Activated CD4-positive, alpha-beta memory T cell treated with anti-CD3 and anti-CD28 coated beads for 36 hours (primary cell): ENCODE measurements at places on chromosomes 2 and 18. TPM values are rescaled to one million over a fixed set of nuclear protein-coding genes. Genes with fewer than 3 reads are reported as not detected.

TGFA gene
- 0.58 TPM for total RNA-seq

SP110 gene
- 94.1 TPM for total RNA-seq

NAT8 gene
- not detected for total RNA-seq

EMILIN2 gene
- total RNA-seq: 20.1 TPM

SKOR2 gene
- total RNA-seq: not detected

ERBB4 gene
- not detected for total RNA-seq

STAT4 gene
- 52.4 TPM for total RNA-seq

CCL20 gene
- total RNA-seq: 72.0 TPM

FIGN gene
- not detected for total RNA-seq

DNA sequence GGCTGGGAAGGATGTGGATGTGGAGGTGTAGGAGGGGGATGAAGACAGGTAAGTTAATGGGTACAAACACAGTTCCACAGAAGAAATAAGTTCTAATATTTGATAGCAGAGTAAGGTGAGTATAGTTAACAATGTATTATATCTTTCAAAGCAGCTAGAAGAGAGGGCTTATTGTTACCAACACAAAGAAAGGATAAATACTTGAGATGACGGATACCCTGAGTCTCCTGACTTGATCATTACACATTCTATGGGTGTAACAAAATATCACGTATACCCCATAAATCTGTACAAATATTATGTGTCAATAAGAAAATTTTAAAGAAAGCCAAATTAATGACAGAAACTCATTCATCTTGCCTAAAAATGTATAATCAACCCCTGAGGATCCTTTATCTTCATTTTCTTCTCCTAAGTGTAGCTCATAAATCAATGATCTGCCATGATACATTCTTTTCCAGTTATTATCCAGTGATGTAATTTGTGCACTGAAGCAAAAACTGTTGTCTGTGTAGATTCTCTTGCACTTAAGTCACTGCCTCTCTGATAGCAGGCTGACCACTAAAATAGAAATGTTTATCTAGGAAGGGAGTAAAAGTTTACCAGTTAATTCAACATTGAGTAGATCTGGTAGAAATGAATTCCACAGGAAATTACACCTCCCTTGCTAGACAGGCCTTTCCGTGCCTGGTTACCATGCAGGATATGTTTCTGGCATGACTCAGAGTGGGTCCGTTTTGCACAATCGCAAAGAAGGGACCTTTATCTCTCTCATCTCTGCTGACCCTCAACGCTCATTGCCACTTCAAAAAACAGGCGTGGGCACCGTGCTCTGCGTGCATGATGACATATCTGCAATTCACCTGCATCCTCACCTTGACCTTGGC lies 249.7 kb upstream of the NCKAP5 start:
- H3K27ac ChIP-seq: no peak overlapping the region
- no peaks in the 10 kb centered on the region for H3K36me3 ChIP-seq
- no peak for DNase-seq
- no peak overlapping the region for H3K4me3 ChIP-seq
- no peaks in the 10 kb centered on the region for H3K4me1 ChIP-seq

DNA sequence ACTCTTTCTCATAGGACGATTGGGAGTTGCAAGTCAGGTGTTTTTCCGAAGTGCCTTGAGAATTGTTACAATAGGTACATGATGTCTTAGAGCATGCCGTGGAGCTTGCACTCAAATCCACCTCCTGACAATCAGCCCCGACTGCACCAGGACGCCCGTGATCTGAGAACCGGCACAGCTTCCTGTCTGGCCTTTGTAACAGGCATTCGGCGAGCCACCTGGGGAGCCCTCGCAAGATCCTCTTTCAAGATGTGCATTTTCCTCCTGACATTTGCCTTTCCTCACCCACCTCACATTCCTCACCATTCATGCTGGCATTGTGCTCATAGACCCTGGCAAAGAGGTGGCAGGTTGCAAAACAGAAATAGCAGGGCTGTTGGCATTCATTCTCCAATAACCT lies 427.3 kb downstream of the GALR1 start:
- no peaks in the 10 kb centered on the region for H3K4me1 ChIP-seq
- no peak overlapping the region for H3K27ac ChIP-seq
- H3K27me3 ChIP-seq: peaks cover 5% of the 10 kb centered on the region

- H3K27ac ChIP-seq: no peak overlapping the region
- no peaks in the 10 kb centered on the region for H3K4me1 ChIP-seq
- H3K27me3 ChIP-seq: no peaks in the 10 kb centered on the region
- no peak overlapping the region for H3K4me3 ChIP-seq
- DNase-seq: no peak
These were observed 83.0 kb upstream of the MBOAT2 start for GRCh38 chr2:9086465-9086864.

- no peak overlapping the region for H3K4me3 ChIP-seq
- peaks cover 38% of the 10 kb centered on the region for H3K36me3 ChIP-seq
- H3K4me1 ChIP-seq: no peaks in the 10 kb centered on the region
These were observed 27.9 kb downstream of the RIF1 start for GRCh38 chr2:151437630-151438029.

DNA sequence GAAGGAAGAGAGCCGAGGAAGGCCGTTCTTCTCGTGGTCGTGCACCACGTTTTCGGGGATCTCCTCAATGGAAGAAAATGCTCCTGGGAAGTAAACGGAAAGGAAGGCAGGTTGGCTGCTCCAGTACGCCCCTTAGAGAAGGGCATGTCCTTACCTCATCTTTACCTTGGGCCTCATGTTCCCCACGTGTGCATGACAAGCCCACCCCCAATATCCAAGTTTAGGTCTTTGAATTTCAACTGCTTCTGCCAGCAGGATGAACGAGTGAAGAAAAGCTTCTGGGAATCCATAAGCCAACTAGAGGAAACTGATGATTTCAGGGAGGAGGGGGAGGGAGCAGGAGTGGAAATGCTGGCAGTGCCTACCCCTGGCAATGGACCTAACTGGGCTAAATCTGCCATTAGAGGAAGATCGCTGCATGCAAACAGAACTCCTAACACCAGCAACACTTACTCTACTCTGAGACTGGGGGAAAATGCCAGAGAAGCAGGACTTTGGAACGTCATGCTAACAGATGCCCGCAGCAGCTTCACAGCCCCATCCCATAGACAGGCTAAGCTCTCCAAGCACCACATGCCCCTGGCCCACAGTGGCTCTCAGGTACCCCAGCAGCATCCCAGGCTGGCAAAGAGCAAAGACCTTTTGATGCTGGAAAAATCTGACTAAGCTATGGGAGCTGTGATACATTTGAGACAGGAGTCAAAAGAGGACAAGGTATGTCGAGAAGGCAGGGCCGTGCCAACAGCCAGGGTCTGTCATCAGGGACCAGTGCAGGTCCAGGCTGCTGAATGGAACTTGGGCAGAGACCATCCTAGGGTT lies 21.7 kb downstream of the CHST10 start:
- no peaks in the 10 kb centered on the region for H3K4me1 ChIP-seq
- no peaks in the 10 kb centered on the region for H3K27me3 ChIP-seq
- H3K4me3 ChIP-seq: no peak overlapping the region
- H3K27ac ChIP-seq: no peak overlapping the region
- H3K36me3 ChIP-seq: no peaks in the 10 kb centered on the region

DNA sequence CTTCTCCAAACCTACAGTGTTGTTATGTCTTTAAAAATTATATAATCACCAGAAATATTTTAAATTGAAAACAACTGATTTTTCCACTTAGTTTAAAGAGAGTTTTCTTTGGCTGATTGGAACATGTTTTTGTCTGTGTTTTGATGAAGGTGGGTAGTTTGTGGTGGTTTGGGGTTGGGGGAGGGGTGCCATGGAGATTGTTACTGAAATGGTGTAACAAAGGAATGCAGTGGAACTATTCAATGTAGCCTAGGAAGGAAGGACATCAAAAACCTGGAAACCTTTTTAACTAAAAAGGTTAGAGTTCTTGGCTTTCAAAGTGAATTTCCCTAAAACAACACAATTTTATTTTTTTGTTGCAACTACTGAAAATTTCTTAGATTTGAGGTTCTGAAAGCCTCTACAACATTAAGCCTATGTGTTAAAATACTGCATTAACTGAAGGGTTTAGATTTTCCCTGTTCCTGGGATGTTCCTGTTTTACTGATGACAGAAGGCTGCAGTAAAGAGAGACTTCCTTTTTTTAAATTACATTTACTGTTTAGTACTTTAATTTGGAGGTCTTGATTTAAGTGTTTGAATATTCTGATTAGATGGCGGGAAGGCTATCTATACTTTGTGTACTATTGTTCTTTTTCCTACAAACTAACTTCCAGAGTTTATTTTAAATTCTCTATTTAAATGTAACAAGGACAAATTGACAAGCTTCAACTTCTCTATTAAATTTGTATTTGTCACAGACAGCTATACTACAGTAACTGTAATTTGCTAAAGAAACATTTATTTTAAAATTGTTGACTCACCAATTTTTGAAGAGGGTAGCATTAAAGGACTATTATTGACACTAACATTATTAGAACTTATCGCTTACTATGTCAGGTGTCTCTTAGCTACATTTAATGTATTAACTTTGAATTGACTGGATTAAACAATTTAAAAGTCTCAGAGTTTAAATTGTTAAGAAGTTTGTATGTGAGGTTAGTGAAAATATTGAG lies 87.7 kb downstream of the LIMS1 start:
- peaks cover 14% of the 10 kb centered on the region for H3K36me3 ChIP-seq
- H3K27ac ChIP-seq: peak overlapping the region; percentile 97
- H3K4me3 ChIP-seq: peak overlapping the region; percentile 85
- peak; percentile 52 for DNase-seq
- H3K4me1 ChIP-seq: peaks cover 76% of the 10 kb centered on the region

- peaks cover 52% of the 10 kb centered on the region for H3K4me1 ChIP-seq
- H3K27ac ChIP-seq: peak overlapping the region; percentile 72
- no peaks in the 10 kb centered on the region for H3K27me3 ChIP-seq
- H3K4me3 ChIP-seq: peak overlapping the region; percentile 62
- peak; percentile 70 for DNase-seq
These were observed 53.6 kb upstream of the SLC14A1 start for GRCh38 chr18:45670281-45670962.

DNA sequence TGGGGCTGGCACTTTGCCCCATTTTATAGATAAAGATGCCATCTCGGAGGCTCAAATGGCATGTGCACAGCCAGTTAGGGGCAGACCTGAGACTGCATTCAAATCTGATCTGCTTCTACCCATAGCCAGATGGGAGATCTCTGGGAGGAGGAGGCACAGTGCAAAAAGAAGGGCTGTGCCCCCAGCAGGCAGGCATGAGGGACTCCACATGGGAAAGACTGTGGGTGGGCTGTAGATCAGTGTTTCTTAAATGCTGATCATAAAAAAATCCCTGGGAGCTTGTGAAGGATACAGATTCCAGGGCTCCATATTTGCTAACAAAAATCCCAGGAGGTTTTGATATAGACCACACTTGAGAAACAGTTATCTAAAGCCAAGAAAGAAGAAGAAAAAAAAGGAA lies 15.2 kb downstream of the PAX8 start:
- H3K4me3 ChIP-seq: no peak overlapping the region
- H3K27ac ChIP-seq: no peak overlapping the region
- peaks cover 1% of the 10 kb centered on the region for H3K4me1 ChIP-seq

- DNase-seq: no peak
- H3K27me3 ChIP-seq: no peaks in the 10 kb centered on the region
- no peaks in the 10 kb centered on the region for H3K36me3 ChIP-seq
These were observed 30.0 kb upstream of the RAPH1 start for GRCh38 chr2:203565076-203565475.

- H3K36me3 ChIP-seq: no peaks in the 10 kb centered on the region
- no peaks in the 10 kb centered on the region for H3K4me1 ChIP-seq
- DNase-seq: no peak
- H3K27me3 ChIP-seq: no peaks in the 10 kb centered on the region
These were observed 222.2 kb downstream of the BCL11A start for GRCh38 chr2:60331115-60331809.

DNA sequence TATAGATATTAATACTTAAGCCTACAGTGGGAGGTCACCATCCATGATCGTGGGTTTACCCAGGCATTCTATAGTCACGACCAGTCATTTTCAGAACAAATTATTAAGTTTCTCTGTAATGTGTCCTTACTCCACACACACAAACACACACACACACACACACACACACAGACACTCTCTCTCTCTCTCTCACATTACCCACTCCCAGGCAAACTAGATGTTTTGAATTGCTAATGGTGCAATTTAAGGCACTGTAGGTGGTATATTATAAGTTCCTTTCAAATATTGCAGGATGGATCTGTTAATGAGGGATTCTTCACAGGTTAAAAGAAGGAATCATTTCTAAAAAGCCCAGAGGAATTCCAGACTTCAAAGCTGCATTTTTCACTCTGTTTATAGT lies 657.8 kb downstream of the MBD2 start:
- no peaks in the 10 kb centered on the region for H3K36me3 ChIP-seq
- no peak overlapping the region for H3K4me3 ChIP-seq
